ENCODE measurements at places on chromosomes 1 and 21.

DNA sequence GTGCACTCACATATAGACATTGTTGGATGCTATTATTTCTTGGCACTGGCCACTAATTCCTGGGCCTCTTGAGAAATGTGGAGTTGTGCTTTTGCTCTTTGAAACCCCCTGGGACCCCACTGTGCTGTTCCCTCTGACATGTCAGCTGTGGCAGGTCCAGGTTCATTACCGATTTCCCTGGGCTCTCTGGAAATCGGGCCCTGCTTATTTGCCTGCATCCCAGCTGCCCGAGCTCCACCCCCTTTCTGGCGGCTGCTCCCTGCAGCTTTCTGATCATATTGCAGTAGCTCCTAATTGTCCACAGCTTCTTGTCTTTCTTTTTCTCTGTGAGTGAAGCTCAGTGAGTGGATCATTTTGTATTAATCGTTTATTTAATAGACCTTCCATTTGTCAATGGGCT is 183.7 kb upstream of the FAM78B start:
- no peak for DNase-seq

GRCh38 chr1:28887419-28887834 is 26.9 kb upstream of the EPB41 start:
- DNase-seq = peak; percentile 65

- DNase-seq = peak; percentile 3
Measured at GRCh38 chr1:50774759-50775351, 185.2 kb downstream of the FAF1 start.

DNA sequence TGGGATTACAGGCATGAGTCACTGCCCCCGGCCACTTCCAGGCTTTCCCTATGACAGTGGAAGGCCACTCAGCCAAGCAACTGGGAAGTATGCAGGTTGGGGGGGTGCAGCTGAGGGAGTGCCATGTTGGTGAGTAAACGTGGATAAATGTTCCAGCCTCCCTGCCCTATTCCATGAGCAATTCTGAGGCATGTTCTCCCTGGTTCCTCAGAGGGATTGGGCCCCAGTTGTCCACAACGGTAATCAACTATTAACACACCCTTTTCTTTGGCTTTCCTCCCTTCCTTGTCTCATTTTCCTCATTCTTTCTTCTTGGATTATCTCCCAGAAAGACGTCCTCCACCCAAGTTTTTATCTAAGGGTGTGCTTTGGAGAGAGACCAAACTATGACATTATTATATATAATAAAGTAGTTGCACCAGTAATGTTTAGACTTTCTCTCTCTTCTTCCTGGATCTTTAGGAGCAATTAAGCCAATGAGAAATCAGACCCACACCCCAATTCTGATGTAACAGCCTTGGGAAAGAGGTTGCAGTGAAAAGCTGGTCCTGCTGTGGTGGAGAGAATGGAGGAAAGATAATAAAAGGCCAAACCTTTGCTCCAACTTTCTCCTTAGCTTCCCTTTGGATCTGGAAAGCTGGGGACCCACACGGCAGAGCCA is 6.8 kb upstream of the SLAMF9 start:
- no peak for DNase-seq

DNA sequence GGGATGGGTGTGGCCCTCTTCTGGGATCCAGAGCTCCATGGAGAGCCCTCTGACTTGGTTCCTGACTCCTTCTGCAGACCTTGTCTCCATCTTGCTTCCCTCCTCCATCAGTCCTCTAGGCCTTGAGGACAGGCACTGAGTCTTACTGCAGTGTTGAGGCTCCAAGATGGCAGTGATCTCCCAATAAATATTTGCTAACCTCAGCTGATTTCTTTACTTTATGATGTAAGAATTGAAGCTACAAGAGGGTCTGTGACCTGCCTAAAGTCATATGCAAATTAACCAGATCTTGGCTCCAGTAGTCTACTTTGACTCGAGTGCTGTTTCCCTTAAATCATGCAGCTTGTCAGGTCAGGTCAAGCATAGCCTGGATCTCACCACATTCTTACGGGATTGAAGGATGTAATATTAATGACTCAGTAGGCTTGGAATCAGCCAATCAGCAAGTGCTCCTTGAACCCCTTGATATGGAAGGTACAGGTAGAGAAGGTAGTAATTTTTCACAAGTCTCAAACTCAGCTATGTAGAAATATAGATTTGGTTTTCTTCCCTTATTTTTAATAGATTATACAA is 93.0 kb downstream of the CLIC6 start:
- DNase-seq = no peak

GRCh38 chr21:32087447-32087846 is 191.4 kb downstream of the MIS18A start:
- DNase-seq = no peak

DNA sequence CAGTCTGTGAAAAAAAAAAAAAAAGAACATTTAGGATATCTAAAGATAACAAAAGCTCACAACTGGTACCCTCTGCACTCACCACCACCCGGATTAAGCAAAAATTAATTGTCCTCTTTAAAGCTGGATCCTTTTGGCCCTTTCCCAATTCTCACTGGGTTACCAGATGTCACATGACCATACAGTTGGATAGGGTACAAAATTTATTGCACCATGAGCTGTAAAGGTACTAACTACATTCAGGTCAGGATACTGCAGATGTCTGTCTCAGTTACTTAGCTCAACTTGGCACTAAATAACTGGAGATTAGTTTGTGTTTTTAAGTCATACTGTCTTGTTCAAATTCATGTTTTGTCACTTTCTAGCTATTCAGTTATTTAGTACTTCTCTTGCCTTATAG is 96.3 kb downstream of the GPATCH2 start:
- no peak for DNase-seq

GRCh38 chr1:6361124-6361775 is 32.3 kb downstream of the ACOT7 start:
- DNase-seq = no peak

GRCh38 chr1:56648546-56648945 is 3.4 kb downstream of the PRKAA2 start:
- no peak for DNase-seq

DNA sequence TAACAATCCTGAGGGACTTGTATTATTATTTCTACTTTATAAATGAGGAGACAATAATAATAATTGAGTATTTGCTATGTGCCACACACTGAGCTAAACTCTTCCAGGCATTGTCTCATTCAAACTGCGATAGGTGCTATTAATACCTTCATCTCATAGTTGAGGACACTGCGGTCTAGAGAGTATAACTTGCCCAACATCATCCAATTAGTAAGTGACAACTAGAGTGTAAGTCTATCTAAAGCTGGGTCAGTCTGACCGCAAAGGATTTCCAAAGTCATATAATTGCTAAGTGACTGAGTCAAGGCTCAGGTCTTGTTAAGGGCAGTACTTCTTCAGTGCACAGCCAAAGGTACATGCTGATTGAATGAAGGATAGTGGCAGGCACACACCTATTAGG is 9.7 kb downstream of the BCL9 start:
- no peak for DNase-seq

DNA sequence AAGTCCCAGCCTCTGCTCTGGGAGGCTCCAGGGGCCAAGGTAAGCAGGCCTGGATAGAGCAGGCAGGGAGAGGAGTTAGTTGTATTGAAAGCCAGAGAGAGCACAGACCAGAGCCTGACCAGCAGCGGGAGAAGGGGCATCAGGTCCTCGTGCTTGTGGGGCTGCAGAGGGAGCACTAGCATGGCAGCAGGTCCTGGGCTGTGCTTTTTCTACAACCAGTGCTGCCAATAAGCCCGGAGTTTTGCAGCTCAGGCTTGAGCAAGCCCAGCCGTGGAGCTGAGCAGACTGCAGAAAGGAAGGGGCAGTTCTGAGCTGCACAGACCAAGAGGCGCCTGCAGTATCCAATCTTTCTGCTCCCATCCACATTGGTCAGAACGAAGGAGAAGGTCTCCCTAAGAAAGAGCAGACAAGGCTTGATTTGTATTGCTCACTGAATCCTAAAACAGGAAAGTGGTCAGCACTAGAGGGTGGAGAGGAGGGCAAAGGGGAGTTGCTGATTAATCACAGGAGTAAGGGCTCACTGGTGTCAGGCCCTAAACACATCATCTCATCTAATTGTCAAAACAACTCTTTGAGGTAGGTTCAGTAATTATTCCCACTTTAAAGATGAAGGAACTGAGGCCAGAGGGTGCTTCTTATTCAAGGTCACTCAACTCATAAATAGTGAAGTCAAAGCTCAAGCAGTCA is 2.7 kb downstream of the DENND2D start:
- no peak for DNase-seq

- DNase-seq = no peak
Measured at GRCh38 chr1:207217778-207218511, 103.5 kb upstream of the CD55 start.

DNA sequence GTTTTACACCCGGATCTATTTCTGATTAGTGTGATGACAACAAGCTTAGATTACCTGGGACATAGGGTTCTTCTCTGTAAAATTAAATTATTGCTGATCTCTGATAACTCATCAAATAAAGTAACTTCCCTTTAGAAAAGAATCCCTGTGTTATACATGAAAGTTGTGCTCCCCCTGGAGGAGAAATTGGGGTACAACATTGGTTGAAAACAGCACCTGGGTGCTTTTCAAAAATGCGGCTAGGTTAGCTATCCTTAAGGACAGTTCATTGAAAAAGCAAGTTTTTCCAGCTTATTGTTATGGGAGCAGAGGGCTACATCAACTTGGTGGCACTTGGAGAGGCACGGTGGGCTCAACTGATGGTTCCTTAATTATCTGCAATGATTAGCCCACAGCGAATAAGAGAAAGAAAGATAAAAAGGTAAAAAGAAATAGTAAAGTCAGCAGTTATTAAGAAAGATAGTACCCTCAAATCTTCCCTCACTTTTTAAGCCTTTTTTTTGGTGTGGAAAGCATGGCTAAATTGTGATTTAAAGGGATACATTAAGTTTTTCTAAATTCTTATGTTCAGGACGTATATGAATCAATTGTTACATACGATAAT is 97.8 kb downstream of the FMN2 start:
- no peak for DNase-seq

DNA sequence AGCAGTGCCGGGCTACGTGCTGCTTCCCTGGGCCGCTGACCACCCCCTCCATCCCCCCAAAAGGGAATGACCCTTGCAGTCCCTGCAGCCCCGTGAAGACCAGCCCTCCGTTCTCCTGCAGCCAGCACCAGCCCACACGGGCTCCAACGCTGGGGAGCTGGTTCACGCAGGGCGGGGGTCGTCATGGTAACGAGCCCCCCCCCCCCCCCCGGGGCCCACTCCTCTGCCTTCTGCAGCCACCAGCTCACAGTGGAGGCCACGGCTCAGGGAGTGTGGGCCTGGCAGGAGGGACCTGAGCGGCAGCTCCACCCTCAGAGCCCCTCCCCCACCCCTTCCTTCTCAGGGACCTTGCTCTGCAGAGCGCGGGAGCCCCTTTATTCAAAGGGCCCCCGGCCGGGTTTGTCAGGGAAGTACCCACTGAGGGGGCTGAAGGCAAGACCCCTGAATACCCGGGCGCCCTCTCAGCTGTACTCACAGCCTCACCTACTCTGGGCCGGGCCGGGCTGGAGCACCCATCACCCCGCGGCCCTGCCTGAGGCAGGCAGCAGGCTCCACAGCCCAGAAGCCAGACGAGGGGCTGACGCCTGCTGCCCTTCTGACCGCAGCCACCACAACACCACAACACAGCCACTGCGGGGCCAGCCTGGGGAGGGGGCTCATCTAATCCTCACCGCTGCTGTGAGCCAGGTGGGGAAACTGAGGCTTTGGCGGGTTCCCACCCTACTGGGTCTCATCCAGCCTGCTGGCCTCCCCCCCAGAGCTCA is 12.6 kb downstream of the MEGF6 start:
- no peak for DNase-seq

DNA sequence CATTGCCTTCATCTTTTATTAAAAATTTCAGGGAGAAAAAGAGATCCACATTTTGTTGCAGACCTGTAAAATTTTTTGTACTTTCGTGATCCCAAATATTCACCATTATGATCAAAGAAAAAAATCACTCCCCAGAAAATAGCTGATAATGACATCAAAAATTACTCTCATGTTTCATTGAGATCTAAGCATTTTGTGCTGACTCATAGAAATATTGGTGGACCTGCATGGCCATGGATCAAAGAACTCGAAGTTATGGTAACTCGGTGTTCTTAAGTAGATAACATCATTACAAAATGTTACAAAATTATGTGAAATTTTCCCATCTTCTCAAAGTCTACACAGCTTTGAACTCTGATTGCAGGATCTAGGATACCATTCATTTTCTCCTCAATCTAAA is 135.8 kb downstream of the PTGER3 start:
- no peak for DNase-seq

- no peak for DNase-seq
Measured at GRCh38 chr1:96418969-96419368, 302.6 kb upstream of the PTBP2 start.

DNA sequence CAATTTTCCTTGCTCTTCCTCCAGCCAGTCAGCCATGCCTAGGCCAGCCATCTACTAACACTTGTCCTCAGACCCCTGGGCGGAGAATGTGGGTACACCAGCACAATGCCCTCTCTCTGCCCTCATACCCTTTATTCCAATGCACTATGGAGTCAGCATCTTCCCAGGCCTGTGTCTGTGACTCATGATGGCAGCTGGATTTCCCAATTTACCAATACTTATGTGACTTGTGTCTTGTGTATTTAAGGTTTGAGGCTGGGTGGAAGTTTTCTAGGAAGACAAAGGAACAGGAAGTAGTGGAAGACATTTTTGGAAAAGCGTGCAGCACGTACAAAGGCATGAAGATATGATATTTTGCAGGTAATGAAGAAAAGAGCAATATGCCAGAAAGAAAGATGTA is 114.3 kb downstream of the NMNAT2 start:
- DNase-seq = no peak

DNA sequence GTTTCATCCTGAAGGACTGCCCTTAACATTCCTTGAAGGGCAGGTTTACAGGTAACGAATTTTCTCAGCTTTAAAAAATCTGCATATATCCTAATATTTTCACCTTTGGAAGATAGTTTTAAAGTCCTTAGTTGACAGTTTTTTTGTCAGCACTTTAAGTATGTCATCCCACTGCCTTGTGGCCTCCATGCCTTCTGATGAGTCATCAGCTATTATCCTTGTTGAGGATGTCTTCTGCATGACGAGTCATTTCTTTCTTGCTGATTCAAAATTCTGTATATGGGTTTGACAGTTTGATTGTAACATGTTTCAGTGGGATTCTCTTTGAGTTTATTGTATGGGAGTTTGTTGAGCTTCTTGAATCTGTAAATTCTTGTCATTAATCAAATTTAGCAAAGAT is 500.6 kb downstream of the DISC1 start:
- DNase-seq = no peak

- no peak for DNase-seq
Measured at GRCh38 chr1:161427733-161428516, 60.2 kb upstream of the CFAP126 start.

GRCh38 chr21:45454926-45455673 is 50.1 kb downstream of the COL18A1 start:
- no peak for DNase-seq

DNA sequence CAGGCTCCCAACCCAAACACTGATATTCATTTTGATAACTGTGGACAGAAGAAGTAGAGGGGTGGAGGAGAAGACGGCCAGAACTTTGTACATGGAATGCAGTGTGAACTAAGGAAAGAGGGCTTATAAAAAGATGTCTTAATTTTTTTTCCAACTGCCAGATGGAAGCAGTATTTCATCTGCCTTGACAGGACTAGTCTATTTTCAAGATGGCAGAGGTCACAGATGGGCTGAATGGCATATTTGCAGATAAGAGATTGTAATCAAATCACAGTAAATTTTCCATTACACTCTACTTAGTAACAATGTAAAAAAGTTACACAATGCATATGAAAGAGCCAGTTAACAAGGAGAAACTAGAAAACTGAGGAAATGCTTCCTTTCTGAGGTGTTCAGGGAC is 246.8 kb upstream of the FMN2 start:
- DNase-seq = no peak

GRCh38 chr1:182192966-182193365 is 131.5 kb upstream of the ZNF648 start:
- DNase-seq = peak; percentile 41

Data from CD14-positive monocyte (primary cell).